ENCODE measurements at places on chromosomes 13 and 19. TPM values are rescaled to one million over a fixed set of nuclear protein-coding genes. Genes with fewer than 3 reads are reported as not detected.

GRCh38 chr13:111178402-111178801 is 63.3 kb downstream of the ARHGEF7 start:
- no peak for DNase-seq

DNA sequence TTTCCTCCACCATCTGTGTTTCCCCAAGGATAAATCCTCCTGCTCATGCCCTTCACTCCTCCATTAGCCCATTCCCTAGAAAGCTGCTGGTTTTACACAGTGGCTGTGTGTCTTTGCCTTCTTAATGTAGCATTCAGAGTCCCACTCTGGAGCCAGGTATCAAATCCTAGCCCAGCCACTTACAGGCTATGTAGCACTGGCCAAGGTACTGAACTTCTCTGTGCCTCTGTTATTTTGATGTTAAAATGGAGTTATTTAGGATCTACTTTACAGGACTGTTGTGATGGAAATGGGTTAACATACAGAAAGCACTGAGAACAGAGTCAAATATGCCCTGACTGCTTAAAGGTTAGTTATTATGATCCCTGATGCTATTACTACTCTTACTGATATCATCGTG is 1.5 kb upstream of the ZSCAN4 start:
- DNase-seq = no peak

The ZNF846 gene
- 3.2 TPM for total RNA-seq

The SBSN gene
- total RNA-seq = 0.61 TPM

DNA sequence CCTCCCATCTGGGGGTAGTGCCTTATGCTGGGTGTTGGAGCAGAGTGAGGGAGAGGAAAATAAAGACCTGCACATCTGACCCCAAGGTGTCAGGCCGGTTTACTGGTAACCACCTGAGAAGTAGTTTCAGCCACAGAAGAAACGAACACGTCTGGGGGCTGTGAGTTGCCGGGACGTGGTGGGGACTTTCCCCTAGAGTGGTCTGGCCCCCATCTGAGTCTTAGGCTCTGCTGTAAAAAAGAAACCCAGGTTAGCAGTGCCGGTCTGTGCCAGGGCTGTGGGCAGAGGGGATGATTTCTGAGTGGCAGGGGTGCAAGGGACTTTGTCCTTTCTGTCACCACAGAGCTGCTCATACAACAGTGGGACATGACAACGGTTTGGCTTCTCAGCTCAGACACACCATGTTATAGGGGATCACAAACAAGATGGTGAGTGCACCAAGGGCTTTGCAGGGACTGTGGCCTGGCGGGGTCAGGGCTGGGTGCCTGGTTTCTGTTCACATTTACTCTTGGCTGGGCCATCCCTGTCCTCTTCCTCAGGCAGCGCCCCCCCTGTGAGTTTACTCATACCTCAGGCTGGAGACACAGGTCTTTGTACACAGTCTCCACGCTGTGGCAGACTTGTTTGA is 9.0 kb downstream of the GCDH start:
- no peak for DNase-seq

The EBI3 gene
- 0.35 TPM for total RNA-seq

- DNase-seq = no peak
Measured at GRCh38 chr19:1908364-1908678, 3.1 kb downstream of the ADAT3 start.

DNA sequence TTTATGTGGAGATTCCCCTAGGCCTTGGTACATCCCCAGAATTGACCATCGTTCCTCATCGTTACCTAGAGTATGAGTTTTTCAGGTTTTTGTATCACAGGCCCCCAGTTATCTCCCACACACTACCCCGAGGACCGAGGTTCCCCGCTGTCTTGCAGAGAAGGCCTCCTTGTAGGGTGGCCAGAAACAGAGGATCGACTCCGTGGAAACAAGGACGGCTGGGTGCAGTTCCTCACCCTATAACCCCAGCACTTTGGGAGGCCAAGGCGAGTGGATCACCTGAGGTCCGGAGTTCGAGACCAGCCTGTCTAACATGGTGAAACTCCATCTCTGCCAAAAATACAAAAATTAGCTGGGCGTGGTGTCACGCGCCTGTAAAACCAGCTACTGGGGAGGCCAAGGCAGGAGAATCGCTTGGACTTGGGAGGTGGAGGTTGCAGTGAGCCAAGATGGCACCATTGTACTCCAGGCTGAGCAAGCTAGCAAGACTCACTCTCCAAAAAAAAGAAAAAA is 720 bp downstream of the ADAT3 start:
- DNase-seq = no peak

- peak; percentile 89 for DNase-seq
Measured at GRCh38 chr19:43798546-43799409, 3.5 kb downstream of the LYPD5 start.

The SCAF1 gene
- total RNA-seq = 81.3 TPM

DNA sequence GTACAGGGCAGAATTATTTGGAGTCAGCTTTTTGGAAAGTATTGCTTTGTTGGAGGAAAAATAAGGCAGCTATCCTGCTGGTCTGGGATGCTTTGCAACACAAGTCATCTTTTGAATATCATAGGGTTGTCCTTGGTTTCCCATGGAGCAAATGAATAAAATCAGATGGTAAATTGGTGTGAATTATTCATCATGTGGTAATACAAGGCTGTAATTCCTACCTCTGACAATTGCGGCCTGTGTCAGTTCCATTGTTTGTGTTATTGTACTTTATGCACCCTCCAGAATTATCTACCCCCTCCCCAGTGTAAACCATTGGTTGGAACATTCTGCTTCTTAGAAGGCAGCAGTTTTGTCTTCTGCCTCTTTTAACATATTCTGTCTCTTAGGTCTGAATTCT is 46.2 kb downstream of the RNASEH2B start:
- no peak for DNase-seq

DNA sequence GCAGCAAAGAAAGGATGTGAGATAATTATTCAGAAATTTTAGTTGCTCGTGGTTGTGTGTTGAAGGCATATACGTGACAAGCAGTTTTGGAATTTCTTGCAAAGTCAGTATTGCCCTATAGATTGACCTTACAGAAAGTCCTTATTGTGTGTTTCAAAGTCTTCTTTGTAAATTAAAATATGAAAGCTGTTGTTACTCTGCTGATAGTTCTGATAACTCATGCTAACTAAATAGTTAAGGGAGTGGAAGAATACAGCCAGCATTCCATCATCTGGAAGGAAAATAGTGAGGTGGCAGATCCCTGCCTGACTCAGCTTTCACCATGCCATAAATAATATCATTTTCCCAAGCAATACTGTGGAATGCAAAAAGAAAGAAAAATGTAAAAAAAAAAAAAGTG is 27.2 kb downstream of the WASF3 start:
- peak; percentile 2 for DNase-seq

GRCh38 chr19:2720777-2721569 is at the start of gene DIRAS1:
Gene DIRAS1 (minus strand): TSS chr19:2721372. CDS start chr19:2717806, 3,566 bp downstream.
- DNase-seq = no peak

Data from MCF 10A (cell line).